ENCODE measurements at places on chromosomes 6 and 20. TPM values are rescaled to one million over a fixed set of nuclear protein-coding genes. Genes with fewer than 3 reads are reported as not detected.

The LY6G6C gene
- total RNA-seq = 0.28 TPM

The ZKSCAN4 gene
- total RNA-seq = 10.6 TPM

DNA sequence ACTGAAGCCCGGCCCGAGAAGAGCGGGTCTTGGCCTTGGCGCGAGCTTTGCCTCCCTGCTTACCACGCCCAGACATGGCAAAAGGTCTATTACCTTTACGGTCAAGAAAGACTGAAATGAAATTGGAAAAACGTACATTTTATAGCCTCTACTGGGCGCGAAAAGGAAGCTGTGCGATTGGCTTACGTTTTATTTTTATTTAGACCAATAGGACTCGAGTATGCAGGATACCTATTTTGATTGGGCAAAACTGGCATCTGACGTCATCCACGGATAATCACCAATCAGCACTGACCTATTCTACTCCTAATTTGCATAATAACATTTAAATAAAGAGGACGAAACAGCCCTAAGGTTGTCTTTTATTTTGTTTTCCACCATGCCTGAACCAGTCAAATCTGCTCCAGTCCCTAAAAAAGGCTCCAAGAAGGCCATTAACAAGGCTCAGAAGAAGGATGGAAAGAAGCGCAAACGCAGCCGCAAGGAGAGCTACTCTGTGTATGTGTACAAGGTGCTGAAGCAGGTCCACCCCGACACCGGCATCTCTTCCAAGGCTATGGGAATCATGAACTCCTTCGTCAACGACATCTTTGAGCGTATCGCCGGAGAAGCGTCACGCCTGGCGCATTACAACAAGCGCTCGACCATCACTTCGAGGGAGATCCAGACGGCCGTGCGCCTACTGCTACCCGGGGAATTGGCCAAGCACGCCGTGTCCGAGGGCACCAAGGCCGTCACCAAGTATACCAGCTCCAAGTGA, 97.4 kb downstream of the OR2B2 start:
- peak; percentile 63 for DNase-seq

DNA sequence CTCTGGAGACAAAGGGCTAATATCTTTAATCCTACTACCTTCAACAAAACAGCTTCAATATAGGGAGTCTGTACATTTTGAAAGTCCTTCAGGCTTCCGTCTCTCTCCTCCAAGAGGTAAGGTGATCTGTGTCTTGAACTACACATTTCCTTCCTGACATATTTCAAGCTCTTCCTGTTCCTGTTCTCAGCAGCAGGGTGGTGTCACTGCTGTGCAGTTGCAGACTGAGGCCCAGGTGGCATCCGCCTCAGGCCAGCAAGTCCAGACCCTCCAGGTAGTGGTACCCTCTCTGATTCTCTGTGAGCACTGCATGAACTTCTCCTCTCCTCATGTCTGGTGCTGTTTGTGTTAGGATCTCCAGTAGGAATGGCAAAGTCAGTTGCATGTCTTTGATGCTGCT, 7.8 kb downstream of the NFYA start:
- DNase-seq = no peak

- no peak for DNase-seq
Observed at GRCh38 chr6:167996424-167997199, 859 bp upstream of the KIF25 start.

- no peak for DNase-seq
Observed at GRCh38 chr20:32190616-32191415, 16.7 kb downstream of the PLAGL2 start.

- DNase-seq = no peak
Observed at GRCh38 chr20:36113566-36114250, 40.8 kb upstream of the EPB41L1 start.

Data from endothelial cell (in vitro differentiated cells).